ENCODE measurements at places on chromosomes 3 and 15.
A peak's percentile ranks its signal among the peaks of the same experiment; 100 is the strongest.

- no peak for DNase-seq
Observed at GRCh38 chr15:59696332-59696731, 7.2 kb upstream of the BNIP2 start.

GRCh38 chr3:152255290-152255689 lies 13.4 kb upstream of the MBNL1 start:
- no peak for DNase-seq

DNA sequence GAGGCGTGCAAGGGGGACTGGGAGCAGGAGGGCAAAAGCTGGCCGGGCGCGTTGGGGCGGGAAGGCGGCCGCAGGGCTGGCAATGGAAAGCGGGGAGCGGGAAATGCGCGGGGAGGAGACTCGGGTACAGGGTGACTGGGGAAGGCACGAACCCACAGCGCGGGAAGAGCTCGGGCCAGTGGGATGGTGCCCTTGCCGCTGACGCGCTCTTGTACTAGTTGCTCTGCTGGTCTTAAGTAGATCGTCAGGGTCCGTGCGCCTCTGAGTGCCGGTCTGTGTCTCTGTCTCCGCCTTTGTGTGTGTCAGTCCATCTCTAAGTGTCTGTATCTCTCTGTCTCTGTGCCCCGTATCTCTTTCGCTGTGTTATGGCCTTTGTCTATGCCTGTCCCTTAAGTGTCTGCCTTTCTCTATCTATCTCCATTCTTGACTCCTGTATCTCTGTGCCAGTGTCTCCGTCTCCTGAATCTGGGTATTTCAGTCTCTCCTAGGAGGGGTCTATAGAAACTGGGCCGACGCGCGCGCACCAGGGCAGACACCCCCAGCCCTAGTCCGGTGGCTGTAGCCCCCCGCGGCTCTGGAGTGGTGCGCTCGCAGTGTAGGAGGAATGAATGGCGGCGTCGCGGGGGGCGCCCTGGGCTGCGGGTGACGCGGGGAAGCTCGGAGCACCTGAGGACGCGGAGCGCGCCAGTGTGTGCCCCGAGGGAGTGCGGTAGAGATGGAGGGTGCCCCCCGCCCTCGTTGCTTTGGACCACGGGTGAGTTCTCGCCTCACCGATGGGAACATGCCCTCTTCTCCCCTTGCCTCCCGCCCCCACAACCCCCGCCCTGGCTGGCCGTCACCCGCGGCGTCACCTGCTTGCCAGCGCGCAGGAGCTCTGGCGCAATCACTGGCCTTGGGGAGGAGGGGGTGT lies 756 bp upstream of the CAMK2N2 start:
- peak; percentile 70 for DNase-seq

DNA sequence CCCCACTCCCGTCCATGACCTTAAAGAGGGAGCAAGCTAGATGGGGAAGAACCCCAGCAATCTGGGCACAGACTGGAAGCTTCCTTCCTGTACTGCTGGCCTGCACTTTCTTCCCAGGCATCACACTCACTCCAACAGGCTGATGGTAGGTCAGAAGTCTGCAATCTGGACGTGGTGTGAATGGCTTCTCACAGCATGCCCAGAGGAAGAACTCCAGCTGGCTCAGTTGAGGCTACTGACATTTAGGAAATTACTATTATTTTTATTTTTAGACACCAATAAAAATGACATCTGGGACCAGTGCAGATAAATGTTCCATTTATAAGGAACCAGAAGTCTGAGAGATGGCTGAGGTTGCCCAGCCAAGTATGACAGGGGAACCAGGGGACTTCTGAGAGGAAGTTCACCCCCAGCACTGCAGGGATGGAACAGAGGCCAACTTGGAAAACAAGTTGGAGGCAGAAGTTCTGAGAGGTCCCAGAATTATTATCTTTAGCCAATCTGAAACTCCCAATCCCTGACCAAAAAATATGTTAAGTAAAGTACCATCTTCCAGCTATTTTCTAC lies 163.8 kb upstream of the CTNNB1 start:
- DNase-seq, result no peak

DNA sequence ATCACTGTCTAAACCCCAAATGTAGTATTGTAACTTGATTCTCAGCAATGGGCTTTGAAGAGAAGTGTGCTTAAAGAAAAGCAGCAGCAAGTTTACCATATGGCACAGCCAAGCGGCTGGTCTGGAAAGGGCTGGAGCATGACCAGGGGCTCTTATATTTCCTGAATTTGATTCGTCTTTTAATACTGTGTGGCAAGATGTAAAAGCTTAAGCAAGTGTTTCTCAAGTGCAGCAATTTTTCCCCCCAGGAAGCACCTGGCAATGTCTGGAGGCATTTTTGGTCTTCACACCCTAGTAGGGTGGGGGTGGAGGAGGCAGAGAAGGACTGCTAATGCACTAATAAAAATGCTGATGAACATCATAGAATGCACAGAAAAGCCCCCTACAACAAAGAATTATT lies 397.9 kb downstream of the NTRK3 start:
- no peak for DNase-seq

DNA sequence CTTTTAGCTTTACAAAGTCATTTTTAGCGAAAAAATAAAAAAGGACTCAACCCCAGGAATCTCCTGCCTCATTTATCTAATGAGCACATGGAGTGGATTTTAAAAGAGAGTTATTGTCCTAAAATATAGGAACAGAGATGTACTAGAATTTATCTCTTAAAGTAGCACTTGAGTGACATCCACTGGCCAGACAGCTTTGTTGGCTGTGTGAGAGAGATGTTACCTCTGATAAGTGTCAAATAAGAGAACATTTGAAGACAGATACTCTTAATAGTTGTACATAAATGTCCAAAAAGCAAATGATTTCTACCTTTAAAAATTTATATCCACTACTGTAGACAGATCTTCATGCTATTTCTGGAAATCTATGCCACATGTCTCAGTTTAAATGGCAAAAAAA lies 12.3 kb upstream of the MFSD1 start:
- no peak for DNase-seq

DNA sequence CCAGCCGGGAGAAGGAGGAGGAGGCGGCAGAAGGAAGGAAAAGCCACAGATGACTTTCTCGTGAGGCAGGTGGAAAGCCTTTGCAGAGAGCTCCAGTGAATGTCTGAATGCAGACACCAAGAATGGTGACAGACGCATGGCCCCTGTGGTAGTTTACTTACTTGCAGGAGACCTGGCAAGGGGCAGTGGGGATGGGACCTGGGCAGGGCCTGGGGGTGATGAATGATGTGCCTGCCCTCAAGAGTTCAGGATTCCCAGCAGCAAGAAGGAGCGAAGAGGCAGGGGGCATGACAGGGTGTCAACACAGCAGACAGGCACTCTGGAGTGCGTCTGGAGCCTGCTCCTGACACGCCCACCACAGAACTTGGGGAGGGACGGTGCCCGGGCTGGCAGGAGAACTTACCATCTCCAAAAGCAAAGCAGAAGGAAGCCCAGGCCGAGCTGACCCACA lies 260.5 kb upstream of the LYSMD4 start:
- no peak for DNase-seq

GRCh38 chr3:134749802-134750553 lies 45.1 kb upstream of the EPHB1 start:
- DNase-seq, result no peak

- no peak for DNase-seq
Observed at GRCh38 chr3:45773714-45774449, 22.5 kb downstream of the SLC6A20 start.

GRCh38 chr15:80208758-80209734 lies 43.0 kb downstream of the CTXND1 start:
- DNase-seq, result no peak

DNA sequence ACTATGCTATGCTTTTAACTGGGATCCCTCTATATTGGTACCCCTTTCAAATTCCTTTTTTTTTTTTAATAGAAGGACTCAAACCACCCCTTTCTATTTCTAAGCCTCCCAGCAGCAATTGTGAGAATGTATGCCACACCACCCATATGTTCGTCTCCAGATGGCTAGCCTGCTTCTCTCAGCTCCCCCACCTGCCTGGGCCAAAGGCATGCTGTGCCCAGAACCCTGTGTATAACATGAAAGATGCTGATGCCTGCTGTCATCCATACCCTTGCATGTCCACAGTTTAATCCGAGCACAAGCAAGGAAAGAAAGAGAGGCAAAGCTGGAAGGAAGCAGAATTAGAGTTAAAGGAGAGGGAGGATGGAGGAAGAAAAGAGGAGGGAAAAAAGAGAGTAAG lies 159.5 kb upstream of the CNTN6 start:
- no peak for DNase-seq

GRCh38 chr3:191197761-191198306 lies 1.2 kb upstream of the OSTN start:
- no peak for DNase-seq

- DNase-seq, result no peak
Observed at GRCh38 chr3:157669416-157669815, 166.2 kb upstream of the VEPH1 start.

GRCh38 chr3:14306142-14306541 lies 96.3 kb upstream of the SLC6A6 start:
- DNase-seq, result no peak

GRCh38 chr15:40755812-40756208 lies 756 bp upstream of the RMDN3 start:
- peak; percentile 38 for DNase-seq

GRCh38 chr3:105959851-105960250 lies 91.0 kb upstream of the CBLB start:
- DNase-seq, result no peak

DNA sequence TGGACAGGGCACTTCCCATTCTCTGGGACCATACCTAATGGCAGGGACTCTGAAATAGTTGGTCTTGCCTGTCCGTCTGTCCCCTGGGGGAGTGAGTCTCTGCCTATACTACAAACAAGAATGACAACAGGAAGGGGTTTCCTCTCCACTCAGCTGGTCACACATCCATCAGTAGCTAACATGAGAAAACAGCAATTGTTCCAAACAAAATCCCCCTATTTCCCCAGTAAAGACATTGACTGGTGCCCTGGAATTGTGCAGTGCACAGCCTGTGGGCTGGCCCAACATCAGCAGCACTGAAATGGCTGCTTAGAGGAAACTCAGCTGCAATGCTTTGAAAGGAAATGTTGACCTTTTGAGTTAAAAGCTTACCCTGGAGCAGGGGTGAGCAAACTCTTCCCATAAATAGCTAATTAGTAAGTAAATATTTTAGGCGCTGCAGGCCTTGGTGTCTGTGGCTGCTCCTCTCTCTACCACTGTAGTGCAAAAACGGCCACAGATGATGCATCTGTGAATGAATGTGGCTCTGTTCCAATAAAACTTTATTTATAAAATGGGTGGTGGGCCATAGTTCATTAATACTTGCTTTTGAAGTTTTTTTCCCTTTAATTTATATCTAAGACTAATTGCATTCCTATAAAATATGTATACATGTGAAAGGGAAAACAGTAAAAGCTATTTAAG lies 174.3 kb downstream of the KLF13 start:
- no peak for DNase-seq

- no peak for DNase-seq
Observed at GRCh38 chr15:73650416-73651126, 17.4 kb upstream of the NPTN start.

GRCh38 chr15:50066202-50066601 lies 52.8 kb downstream of the ATP8B4 start:
- no peak for DNase-seq

- peak; percentile 58 for DNase-seq
Observed at GRCh38 chr15:69997813-69998212, 99.9 kb downstream of the TLE3 start.

DNA sequence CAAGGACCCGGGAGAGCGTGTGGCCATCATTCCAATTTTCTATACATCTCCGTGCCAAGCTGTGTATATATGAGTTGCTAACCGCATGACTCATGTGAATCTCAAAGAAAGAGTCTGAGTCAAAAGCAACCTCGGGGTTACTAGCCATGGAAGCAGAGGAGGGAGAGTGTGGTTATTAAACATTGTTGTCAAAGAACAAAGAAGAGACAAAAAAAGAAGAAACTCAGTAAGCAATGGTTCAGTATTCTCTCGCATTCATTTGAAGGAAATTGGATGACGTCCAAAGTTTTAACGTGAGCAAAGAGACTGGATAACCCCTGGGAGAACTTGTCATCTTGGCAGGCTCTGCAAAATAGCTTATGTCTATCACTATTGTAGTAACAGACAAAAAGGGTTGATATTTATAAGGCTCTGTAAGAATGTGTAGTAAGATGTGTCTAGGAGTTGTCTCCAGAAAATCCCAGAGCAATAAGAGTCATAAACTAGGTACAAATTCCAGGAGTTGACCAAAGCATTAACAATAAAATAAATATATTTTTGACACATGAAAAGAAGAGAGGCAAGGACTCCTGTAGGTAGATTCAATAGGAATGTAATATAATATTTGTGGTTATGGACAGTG lies 52.8 kb upstream of the GRM7 start:
- DNase-seq, result no peak

DNA sequence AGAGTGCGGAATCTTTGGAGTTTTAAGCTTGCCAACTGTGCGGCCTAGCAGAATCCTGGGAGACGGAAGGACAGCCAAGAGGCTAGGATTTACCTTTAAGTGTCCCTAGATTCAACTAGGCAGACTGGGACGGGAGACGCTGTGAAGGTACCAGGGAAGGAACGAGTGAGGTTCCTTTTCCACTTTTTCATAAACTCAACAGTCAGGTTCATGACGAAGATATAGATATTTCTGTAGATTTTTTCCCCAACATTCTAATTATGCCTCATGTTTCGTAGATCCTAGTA lies 564 bp upstream of the GABPB1 start:
- no peak for DNase-seq

DNA sequence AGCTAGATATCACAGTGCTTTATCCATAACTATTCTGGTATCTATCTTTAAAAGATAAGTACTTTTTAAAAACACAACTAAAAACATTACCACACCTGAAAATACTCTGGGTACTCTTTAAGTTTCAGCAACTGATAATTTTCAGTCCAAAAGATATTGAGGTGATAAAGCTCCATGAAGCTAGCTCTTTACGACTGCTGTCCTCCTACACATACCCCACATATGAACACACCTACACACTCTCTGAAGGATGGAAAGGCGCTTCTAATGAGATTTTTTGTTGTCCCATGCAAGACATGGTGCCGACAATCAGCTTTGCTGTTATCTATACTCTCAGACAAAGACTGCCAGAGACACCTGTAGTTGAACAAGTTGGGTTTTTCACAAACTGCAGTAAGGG lies 19.1 kb upstream of the TM4SF4 start:
- DNase-seq, result no peak

DNA sequence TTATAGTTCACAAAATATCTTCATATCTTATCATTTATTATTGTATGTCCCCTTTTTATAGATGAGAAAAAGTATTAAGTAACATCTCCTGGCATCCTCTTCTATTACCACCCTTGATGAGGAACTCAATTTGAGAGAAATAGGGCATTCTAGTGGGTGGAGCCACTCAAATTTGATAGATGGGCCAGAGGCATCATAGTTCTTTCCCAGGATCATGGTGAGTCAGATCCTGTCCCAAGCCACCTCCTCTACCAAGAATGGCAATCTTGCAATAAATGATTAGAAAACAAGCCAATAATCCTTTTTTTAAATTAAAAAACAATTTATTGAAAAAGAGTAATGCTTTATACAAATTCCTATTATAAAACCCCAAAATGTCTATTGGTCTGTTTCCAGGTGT lies 16.8 kb downstream of the CLDN1 start:
- DNase-seq, result no peak

GRCh38 chr3:129947538-129948240 lies 26.8 kb upstream of the TRH start:
- DNase-seq, result no peak

All from NCI-H1092 treated with DMSO at 0.1 percent for 48 hours (cell line).